ENCODE measurements at places on chromosomes 7 and 10.

DNA sequence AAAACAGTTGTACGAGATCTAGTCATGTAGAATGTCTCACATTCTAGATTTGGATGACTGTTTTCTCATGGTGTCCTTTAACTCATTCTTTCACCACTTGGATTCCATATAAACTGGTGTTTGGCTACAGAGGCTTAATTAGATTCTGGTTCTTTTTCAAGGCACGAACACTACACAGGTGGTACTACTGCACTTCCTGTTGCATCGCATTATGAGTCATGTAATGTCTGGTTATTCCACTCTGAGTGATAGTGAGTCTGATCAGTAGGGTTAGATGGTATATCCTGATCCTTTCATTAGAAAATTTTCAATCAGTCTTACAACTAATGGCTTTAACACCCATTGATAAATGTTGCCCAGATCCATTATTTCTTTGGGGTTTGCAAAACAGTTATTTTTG, 11.2 kb upstream of the AKAP9 start:
- DNase-seq, result no peak

DNA sequence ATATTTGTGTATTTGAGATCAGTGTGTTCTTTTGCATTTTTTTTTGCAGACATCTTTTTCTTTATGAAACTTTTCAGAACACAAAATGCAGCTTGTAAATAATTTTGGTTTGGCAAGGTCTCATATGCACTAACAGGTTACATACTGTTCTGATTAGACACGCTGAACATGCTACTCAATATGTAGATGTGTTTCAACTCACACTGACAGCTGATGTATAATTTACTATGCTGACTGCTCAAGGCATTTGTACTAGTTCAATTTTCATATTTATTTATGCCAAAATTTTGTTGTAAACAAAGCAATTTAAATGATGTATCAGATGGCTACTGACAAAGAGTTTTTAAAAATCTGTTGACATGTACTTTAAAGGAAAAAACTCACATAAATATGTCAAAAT, 123.8 kb downstream of the TFEC start:
- no peak for DNase-seq

GRCh38 chr10:6701289-6701688, 121.2 kb upstream of the PRKCQ start:
- DNase-seq, result no peak

DNA sequence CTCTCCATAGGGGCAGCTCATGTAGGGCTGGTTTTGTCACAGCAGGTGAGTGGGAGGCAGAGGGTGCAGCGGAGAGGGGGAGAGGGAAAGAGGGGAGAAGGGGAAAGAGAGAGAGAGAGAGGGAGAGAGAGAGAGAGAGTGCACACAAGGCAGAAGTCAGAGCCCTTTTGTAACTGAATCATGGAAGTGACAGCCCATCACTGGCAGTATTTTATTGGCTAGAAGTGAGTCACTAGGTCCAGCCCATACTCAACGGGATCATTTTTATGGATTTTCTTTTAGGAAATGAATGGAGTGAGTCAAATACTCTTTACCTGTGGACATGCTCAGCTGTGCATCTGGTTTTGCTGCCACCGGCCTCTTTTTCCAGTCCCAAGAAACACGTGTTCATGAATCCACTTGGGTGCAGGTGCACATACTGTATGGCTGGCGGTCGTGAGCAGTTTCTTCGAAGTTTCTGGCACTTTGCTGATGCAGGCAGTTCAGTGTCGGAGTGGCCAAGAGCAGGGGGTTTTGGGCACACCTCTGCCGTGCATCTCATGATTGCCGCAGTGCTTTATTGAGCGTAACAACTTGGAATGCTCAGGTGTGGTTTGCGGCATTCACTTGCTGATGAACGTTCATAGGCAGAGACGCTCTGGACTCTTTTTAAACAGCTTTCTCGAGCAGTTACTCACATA, 40.3 kb downstream of the DOCK1 start:
- DNase-seq, result no peak

All from naive thymus-derived CD4-positive, alpha-beta T cell (primary cell).